Caki2 (cell line): ENCODE measurements at places on chromosomes 11 and 22. TPM values are rescaled to one million over a fixed set of nuclear protein-coding genes. Genes with fewer than 3 reads are reported as not detected.

Gene FIBIN
- total RNA-seq: not detected in 2 replicates

Gene MMP12
- not detected in 2 replicates for total RNA-seq

Gene CNTF
- total RNA-seq: 0.44 TPM in 1 of 2 replicates, not detected in the other

Gene TLCD5
- 6.9 and 10.3 TPM in 2 replicates for total RNA-seq

Gene GLB1L2
- 0.23 and 1.9 TPM in 2 replicates for total RNA-seq

Gene CDON
- 2.2 TPM in 2 replicates for total RNA-seq

Gene OR51Q1
- not detected in 2 replicates for total RNA-seq

Gene OR51E1
- not detected in 2 replicates for total RNA-seq

Gene TIMP3
- total RNA-seq: 0.14 TPM in 1 of 2 replicates, not detected in the other

Gene NPAT
- total RNA-seq: 3.0 and 4.5 TPM in 2 replicates

Gene NEFH
- not detected in 2 replicates for total RNA-seq

Gene DDX25
- total RNA-seq: not detected in 2 replicates

Gene OR8D1
- total RNA-seq: not detected in 2 replicates

Gene FKBP2
- 24.2 and 46.1 TPM in 2 replicates for total RNA-seq

Gene TH
- total RNA-seq: not detected in 2 replicates

Gene OR56A1
- not detected in 2 replicates for total RNA-seq

Gene UBQLN3
- not detected in 2 replicates for total RNA-seq

Gene KDM4D
- total RNA-seq: 0.30 and 4.1 TPM in 2 replicates

Gene ARHGAP1
- 6.1 and 9.4 TPM in 2 replicates for total RNA-seq

Gene APOBEC3A
- total RNA-seq: not detected in 2 replicates

Gene OR51F2
- total RNA-seq: not detected in 2 replicates
